ENCODE measurements at places on chromosomes 7 and 10.

- DNase-seq = no peak
Measured at GRCh38 chr7:141744131-141744530, 6.0 kb downstream of the SSBP1 start.

DNA sequence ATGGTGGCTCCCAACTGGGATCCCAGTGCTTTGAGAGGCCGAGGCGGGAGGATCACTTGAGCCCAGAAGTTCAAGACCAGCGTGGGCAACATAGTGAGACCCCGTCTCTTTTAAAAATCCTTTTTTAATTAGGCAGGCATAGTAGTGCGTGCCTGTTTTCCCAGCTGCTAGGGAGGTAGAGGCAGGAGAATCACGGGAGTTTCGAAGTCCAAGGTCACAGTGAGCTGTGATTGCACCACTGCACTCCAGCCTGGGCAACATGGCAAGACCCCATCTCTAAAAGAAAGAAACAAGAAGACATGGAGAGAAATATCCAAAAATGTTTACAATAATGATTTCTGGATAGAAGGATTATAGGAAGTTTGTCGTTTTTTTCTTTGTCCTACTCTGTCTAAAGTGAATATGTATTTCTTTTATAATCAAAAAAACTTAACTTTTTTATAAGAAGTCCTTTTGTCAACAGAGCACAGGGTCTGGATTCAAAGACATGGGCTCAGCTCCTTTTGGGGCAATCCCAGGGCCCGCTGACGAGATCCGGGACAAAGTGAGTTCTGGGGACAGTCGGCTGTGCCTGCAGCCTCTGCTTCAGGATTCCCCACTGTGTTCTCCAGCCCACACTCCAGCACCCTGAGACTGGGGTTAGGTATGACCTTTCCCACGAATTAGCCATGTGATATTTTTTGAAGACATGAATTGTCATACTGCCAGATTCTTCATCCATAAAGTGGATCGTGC lies 45.6 kb downstream of the PDGFA start:
- DNase-seq = no peak

- DNase-seq = no peak
Measured at GRCh38 chr10:130141878-130142277, 5.7 kb downstream of the GLRX3 start.

GRCh38 chr10:11357439-11357838 lies 254.0 kb downstream of the USP6NL start:
- no peak for DNase-seq

GRCh38 chr7:43653891-43654504 lies 71.1 kb downstream of the STK17A start:
- no peak for DNase-seq

DNA sequence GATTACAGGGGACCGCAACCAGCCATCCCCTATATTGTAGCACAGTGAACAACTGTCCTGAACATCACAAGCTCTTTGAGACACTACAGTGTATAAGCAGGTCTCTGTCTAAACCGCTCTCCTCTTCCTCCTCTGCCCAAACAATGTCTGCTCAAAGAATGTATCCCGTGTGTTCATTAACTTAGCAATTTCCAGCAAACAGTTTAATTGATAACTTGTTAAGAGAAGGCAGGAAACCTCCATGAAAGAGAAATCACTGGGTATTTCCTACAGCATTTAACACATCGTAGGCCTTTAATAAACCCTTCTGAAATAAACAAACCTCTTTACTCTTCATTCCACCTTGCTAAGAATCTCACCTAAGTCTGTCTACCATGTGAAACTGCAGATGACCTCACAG lies 1.5 kb downstream of the PMS2 start:
- no peak for DNase-seq

- DNase-seq = no peak
Measured at GRCh38 chr10:8146650-8147049, 92.2 kb downstream of the GATA3 start.

GRCh38 chr7:46290374-46291049 lies 369.4 kb upstream of the IGFBP3 start:
- no peak for DNase-seq

- DNase-seq = no peak
Measured at GRCh38 chr7:102451371-102452054, 13.2 kb downstream of the ALKBH4 start.

DNA sequence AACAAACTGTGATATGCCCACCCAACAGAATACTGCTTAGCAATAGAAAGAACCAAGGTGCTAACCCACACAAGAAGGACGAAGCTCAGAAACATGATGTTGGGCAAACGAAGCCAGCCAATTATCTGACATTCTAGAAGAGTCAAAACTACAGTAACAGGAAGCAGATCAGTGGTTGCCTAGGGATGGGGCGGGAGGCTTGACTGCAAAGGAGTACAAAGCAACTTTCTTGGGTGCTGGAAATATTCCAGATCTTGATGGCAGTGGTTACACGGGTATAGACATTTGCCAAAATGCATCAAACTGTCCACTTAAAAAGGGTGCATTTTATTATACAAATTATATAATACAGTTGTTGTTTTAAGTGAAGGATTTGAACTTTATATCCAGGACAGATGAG lies 41.1 kb upstream of the RET start:
- DNase-seq = no peak

DNA sequence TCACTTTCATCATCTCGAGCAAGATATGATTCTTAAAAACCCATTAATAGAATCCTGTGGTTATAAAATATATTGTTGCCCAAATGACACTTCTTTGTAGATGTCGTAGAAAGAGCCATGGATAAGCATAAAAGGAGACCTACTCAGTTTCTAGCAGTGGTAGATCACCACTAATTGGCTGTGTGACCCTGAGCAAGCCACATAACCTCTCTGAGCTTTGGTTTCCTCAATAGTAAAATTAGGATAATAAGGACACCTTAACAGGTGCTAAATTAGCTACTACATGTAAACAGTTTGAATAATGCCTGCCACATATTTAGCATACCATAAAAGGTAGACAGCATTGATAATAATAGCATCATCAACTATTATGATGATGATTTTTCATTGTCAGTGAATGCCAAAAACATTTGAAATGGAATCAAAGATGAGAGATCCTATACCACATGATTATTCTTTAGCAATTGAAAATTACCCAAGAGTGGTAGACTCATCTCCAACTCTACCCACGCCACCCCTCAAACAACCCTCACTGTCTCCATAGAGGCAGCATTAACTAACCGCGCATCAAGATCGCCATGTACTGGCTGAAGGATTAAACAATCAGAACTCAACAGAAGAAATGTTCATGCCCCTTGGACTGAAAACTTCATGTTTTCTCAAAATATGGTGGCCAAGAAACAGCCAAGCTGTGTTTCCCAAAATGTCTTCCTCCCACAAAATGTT lies 45.8 kb downstream of the CHST15 start:
- no peak for DNase-seq

GRCh38 chr7:108592646-108593201 lies 23.1 kb downstream of the DNAJB9 start:
- DNase-seq = peak; percentile 8

DNA sequence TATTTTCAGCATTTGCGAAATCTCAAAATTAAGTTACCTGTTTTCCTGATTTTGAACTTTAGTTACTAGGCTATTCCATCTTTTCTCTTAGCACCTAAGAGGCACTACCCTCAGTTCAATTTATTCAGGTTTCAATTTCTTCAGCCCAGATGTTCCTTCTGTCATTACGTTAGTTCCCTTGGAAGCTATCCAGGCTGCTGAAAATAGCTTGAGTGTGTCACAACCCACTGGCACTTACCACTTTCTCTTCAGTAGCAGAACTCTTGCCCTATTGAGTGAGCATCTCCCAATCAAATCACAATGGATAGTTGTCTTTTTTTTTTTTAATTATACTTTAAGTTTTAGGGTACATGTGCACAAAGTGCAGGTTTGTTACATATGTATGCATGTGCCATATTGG lies 332.7 kb upstream of the LRGUK start:
- DNase-seq = no peak

DNA sequence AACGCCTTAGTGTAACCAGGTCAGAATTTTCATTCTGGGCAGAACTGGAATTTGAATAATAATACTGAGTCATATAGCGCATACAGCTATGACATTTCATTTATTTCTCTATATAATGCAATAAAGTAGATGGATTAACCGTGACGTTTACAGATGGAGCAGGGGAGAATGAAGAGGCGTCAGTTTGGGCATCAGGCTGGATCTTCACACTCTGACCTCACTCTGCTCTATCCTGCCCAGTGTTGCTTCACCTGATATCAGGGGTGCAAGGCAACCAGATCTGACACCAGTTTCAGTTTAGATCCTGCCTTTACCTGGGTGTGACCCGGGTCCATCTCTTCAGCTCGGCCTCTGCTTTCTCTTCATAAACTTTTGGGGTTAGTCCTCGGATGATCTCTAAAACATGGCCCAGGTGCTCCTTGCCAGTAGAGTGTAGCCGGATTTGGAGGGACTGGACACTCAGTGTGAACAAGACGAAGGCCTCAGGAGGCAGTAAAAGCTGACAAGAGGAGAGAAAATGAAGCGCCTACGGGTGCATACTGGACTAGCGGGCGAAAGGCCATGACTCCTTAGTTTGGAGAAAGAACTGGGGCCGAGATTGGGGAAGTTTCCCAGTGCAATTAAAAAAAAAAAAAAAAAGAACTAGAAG lies 1.4 kb upstream of the ZYX start:
- no peak for DNase-seq

GRCh38 chr7:2873146-2873545 lies 29.0 kb upstream of the GNA12 start:
- no peak for DNase-seq

DNA sequence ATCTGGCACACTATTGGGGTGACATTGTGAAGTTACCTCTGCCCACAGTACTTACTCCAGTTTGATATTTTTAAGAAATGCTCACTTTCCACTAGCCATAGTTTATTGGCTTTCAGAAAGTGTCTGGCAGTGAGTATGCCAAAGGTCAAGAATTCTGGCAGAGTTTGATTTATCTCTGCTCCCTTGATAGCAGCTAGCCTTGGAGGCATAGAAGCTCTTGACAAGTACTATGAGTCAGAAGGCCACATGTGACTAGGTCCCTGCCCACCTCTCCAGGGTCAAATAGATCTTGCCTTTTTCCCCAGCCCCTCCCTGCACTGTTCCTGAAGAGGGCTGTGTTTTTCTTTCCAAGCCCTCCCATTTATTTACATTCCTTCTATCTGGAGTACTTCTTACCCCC lies 202.2 kb downstream of the AUTS2 start:
- no peak for DNase-seq

DNA sequence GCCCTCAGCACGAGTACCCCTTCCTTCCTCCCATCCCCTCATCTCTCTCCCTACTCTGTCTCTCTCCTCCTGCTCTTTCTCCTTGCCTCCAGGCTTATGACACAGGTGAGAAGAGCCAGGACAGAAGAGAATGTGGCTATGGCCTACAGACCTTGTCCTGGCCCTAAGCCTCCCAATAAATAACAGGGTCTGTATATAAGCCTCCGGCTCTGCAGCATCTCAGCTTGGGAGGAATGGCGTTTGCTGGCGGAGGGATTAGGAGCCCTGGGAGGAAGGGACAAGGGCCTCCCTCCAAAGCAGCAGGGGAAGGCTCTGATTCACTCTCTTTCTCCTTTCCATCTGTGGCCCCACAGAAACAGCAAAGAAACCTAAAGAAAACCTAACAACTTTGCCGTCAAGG lies 45.8 kb downstream of the COL13A1 start:
- no peak for DNase-seq

GRCh38 chr7:68800316-68800715 lies 798.0 kb upstream of the AUTS2 start:
- DNase-seq = no peak
